ENCODE measurements at places on chromosomes 4 and X. TPM values are rescaled to one million over a fixed set of nuclear protein-coding genes. Genes with fewer than 3 reads are reported as not detected.

Gene HPF1
- total RNA-seq: 48.9 TPM

Gene PNMA6E
- 6.9 TPM for total RNA-seq

Gene PAGE5
- 11.1 TPM for total RNA-seq

Gene SORBS2
- total RNA-seq: 175 TPM

Gene MBNL3
- total RNA-seq: 12.0 TPM

Gene CTAG1B
- total RNA-seq: not detected

Gene PHEX
- 0.34 TPM for total RNA-seq

Gene MAGEB18
- not detected for total RNA-seq

Gene ANKRD17
- total RNA-seq: 65.0 TPM

Gene FAM9C
- total RNA-seq: 6.5 TPM

Gene UVSSA
- total RNA-seq: 47.9 TPM

Gene GSTCD
- 10.0 TPM for total RNA-seq

Gene NXF2
- 8.7 TPM for total RNA-seq

Gene MRFAP1L1
- 81.9 TPM for total RNA-seq

Gene KDM6A
- 45.1 TPM for total RNA-seq

Gene USP51
- 1.0 TPM for total RNA-seq

Gene MAP7D2
- total RNA-seq: 9.9 TPM

Gene PASD1
- 21.5 TPM for total RNA-seq

Gene CYBB
- total RNA-seq: 7.9 TPM

Gene MGST2
- 101 TPM for total RNA-seq

Gene HDX
- total RNA-seq: 2.7 TPM

Gene PLXNB3
- 52.7 TPM for total RNA-seq

Gene BRS3
- total RNA-seq: not detected

Gene SLC6A14
- total RNA-seq: 0.73 TPM

Gene GAR1
- total RNA-seq: 3.2 TPM

Gene ETDB
- not detected for total RNA-seq

Gene F8A3
- total RNA-seq: 33.1 TPM

Gene IL9R
- total RNA-seq: 0.23 TPM

All from prostate gland (tissue), 2 donors.